ENCODE measurements at places on chromosomes 3 and 15.

- no peak for DNase-seq
These were observed 139.5 kb downstream of the ADAMTS9 start for GRCh38 chr3:64548200-64548889.

- DNase-seq = no peak
These were observed 241.0 kb upstream of the LYSMD4 start for GRCh38 chr15:99974246-99974645.

GRCh38 chr3:183541738-183542137, 13.8 kb downstream of the KLHL6 start:
- DNase-seq = no peak

DNA sequence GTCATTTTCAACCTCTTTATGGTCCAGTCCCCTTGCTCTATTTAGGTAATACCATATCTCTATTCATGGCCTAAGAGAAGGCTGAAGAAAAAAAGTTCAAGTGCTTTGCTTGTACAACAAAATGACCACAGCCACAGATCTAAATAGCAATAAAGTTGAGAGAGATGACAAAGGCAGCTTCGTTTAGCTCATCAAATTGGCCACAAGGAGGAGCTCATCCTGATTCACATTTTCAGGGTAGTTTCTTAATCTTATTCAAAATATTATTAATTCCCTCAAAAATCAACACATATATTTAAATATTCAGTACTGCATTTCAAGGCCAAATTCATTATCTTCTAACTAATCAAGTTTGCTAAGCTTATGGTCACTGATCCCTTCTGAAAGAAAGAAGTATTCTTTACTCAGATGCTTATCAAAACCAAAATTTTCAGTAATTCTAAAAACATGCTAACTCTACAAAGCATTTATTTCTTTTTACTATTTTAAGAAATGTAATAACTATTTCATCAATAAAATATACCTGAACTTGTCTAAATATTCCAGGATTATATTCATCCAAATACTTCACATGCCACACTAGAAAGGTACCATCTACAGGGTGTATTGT, 85.5 kb downstream of the DMXL2 start:
- no peak for DNase-seq

DNA sequence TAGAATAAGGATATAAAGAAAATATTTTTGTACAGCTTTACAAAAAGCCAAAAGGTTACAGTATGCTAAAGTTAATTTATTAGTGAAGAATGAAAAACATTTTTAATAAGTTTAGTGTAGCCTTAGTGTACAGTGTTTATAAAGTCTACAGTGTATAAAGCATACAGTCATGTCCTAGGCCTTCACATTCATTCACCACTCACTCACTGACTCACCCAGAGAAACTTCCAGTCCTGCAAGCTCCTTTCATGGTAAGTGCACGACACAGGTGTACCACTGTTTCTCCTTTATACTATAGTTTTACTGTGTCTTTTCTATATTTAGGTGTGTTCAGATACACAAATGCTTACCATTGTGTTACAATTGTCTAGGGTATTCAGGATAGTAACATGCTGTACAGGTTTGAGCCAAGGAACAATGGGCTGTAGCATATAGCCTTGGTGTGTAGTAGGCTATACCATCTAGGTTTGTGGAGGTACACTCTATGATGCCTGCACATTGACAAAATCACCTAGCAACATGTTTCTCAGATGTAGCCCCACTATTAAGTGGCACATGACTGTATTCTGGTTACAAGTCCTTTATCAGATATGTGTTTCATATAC, 197.1 kb upstream of the KBTBD8 start:
- DNase-seq = no peak

GRCh38 chr3:129404610-129405009, 23.8 kb downstream of the EFCAB12 start:
- no peak for DNase-seq

- DNase-seq = peak; percentile 26
These were observed 18.6 kb downstream of the FAM174B start for GRCh38 chr15:92636908-92637481.

GRCh38 chr3:17623464-17623863, 119.0 kb downstream of the TBC1D5 start:
- DNase-seq = no peak

DNA sequence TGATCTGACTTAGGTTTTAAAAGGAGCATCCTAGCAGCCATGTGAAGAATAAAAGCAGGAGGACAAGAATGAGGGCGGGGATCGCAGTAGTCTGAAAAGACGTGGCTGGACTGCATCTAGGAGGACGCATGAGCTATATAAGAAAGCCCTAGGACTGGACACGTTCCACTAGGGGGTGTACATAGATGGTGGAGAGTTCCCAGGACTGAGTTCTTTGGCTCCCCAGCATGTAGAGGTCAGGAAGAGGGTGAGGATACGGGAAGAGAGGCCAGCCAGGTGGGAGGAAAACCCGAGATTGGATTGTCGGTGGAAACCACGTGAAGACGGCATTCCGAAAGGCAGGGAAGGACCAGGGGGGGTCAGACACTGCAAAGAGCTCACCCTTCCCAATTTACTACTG, 64.2 kb upstream of the CFAP161 start:
- no peak for DNase-seq

DNA sequence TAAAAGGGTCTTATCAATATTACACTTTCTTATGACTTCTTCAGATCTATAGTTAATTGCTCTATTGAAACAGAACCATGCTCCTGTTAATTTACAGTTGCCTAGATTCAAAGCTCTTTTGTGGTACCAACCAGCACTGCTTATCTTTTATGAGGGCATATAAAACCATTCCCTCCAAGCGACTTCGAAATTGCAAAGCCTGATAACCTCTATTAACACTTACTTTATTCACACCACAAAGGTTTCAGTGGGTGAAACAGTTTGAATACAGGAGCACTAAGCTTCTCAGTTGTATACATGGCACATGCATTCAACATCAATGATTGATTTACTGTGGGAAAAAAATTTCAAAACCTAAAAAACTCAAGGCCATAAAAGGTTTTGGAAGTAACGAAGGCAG, 74.9 kb upstream of the PPIB start:
- DNase-seq = no peak

GRCh38 chr15:79296583-79296982, 14.1 kb downstream of the ANKRD34C start:
- no peak for DNase-seq

GRCh38 chr3:24368605-24369004, 126.0 kb downstream of the THRB start:
- no peak for DNase-seq

DNA sequence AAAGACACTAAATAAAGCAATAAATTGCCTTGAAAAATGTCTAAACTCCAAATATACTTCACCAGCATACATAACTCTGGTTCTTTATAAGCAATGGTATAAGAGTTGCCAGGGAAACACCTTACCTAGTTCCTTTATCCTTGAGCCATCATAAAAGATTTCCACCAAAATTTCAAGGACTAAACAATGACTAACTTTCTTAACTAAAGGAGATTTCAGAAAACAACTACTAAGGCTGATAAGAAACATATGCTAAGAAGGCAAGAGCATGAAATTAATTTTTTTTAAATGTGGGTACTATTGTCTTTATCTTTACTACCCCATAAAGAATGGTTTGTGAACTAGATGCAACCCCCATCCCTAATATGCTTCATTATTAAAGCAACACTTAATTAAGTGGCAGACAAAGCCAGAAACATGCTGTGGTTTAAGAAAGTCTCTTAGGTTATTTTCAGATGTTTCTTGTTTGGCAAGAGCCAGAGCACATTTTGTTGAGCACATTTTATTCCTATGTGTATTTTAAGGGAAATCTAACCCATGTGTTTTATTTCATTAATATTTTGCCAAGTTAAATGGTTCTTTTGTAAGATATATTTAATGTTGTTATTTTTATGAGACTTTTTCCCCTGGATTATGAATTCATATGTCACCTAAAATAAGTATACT, 17.4 kb upstream of the VEPH1 start:
- DNase-seq = no peak

All from NCI-H526 treated with DMSO at 0.1 percent for 48 hours (cell line).